ENCODE measurements at places on chromosomes 11 and 22.

- DNase-seq: no peak
These were observed 369.4 kb upstream of the ISX start for GRCh38 chr22:34696557-34696956.

DNA sequence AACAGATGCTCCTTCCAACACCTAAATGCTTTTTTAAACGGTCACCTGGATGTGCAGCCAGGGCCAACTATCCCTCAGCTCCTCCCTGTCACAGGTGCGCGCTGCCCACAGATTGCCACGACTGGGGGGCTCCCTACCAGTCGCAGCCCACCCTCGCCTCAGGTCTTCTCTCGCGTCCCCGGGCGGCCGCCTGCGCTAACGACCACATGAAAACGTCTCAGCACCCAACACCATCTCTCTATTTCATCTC, 469 bp downstream of the ZBED5 start:
- DNase-seq: no peak

- no peak for DNase-seq
These were observed 17.7 kb upstream of the FEZ1 start for GRCh38 chr11:125513705-125514265.

- peak; percentile 10 for DNase-seq
These were observed 51.4 kb upstream of the ACAT1 start for GRCh38 chr11:108069947-108070346.
